ENCODE measurements at places on chromosomes 1 and 21.

DNA sequence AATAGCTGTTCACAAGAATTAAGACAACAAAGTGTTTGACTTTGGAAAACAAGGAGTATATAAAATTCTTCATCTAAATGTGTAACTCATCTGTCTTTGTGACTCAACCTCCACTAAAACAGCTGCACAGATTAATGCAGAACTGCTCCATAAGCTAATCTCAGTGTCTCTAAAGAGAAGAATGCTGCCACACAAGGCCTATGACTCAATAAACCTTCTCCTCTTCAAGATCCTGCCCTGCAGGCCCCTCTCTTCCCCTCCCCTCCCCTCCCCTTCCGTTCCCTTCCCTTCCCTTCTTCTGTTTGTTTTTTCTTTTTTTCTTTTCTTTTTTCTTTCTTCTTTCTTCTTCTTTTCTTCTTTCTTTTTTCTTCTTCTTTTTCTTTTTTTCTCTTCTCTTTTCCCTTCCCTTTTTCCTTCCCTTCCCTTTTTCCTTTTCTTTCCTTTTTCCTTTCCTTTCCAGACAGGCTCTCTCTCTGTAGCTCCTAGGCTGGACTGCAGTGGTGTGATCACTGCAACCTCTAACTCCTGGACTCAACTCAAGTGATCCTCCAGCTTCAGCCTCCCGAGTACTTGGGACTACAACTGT, 1052.8 kb downstream of the BRINP3 start:
- no peak for DNase-seq

DNA sequence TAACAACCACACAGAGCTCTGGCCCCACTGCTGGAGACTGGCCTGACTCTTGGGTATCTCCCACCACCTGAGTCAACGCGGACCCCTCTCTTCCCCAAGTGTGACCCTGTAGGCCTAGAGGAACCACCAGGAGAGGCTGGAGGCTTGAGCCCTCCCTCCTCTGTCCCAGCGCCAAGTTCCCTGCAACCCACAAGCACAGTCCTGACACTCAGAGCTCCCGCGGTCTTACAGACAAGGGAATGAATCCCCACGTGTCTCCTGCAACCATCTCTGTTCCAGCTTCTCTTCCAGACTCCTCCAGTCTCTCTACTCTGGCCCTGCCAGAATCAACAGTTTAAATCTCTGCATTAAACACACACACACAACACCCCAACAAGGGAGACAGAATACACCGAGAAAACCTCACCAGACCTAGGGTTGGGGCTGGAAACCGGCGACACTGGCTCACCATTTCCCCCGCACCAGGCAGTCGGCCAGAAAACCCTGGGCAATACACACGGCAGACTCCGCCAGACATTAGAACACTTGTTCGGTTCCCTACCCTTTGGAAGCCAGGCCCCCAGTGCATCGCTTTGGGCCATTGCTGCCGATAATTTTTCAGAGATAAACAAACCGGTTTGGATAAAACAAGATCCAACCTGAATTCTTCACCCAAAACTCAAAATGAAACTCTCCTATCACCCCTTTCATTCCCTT, 21.7 kb downstream of the CASZ1 start:
- no peak for DNase-seq

- DNase-seq, result peak; percentile 95
Measured at GRCh38 chr1:203327684-203328457, 22.6 kb downstream of the BTG2 start.

- peak; percentile 69 for DNase-seq
Measured at GRCh38 chr1:232655028-232655745, 25.3 kb upstream of the SIPA1L2 start.

GRCh38 chr1:20058531-20058930, 11.5 kb upstream of the PLA2G5 start:
- no peak for DNase-seq

DNA sequence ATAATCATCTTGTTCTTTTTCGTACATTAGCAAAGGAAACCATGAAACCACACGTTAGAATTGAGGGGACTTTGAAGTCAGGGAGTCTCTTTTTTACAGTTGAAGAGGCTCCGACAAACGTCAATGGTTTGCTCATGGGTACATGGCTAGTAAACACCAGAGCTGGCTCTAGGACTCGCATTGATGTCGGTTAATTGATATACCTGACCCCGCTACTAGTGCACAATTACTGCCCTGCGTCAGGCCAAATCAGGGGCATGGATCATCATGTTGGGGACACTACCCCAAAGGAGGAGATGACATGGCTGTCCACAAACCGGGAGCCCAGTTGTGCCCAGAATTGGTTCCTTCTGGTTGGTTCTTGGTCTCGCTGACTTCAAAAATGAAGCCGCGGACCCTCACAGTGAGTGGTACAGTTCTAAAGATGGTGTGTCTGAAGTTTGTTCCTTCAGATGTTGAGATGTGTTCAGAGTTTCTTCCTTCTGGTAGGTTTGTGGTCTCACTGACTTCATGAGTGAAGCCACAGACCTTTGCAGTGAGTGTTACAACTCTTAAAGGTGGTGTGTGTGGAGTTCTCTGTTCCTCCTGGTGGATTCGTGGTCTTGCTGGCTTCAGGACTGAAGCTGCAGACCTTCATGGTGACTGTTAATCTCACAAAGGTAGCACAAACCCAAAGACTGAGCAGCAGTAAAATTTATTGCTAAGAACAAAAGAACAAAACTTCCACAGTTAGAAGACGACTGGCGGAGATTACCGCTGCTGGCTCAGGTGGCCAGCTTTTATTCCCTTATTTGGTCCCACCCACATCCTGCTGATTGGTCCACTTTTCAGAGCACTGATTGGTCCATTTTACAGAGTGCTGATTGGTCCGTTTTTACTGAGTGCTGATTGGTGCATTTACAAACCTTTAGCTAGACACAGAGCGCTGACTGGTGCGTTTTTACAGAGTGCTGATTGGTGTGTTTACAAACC, 126.9 kb upstream of the ERRFI1 start:
- DNase-seq, result no peak

GRCh38 chr1:64150729-64151230, 52.6 kb upstream of the UBE2U start:
- no peak for DNase-seq

DNA sequence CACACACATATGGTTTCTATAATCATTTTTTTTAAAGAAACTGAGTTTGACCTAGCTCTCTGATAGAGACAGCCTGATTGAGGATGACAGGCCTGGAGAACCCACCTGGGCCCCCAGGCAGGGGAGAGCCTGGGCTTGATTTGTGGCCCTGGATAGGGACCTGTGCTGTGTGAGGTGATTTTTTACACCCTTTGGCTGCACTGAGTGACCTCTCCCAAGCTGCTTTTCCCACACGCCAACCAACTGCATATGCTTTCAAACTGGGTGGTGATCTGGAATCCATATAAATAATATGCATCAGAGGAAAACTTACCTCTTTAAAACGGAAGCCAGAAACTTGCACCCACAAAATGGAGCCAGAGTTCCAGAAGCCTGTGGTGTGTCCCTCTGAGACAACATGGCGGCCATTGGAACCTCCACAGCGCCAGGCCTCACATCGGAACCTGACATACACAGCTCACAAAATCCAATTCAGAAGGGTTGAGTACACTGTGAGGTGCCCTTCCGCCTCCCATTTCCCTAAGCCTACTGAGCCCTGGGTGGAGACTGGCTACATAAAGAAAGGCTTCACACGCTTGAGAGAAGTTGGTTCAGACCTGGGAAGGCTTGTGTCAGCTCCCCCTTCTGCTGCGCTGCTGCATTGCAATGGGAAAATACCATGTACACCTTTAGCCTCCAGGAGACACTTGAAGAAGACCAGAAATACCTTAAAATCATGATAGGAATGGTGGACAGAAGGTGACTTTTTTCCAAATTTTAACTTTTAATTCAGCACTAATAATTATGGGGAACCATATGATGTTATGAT, 160.7 kb downstream of the HHIPL2 start:
- DNase-seq, result no peak

DNA sequence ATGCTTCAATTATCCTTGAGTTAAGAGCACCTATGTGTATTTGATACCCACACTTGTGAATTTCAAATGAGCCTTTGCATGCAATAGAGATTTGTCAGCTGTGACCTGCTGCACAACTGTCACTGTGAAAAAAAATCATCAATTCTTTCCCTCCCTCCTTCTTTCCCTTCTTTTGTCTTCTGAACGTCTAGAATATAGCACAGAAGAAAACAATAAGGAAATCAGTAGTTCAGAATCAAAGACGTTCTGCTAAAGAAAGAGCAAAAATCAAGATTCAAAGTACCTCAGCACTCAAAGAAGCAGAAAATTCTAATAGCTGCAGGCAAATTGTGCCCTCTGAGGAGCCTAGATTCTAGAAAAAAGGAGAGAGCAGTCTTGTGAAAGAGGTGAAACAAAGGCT, 1.7 kb upstream of the FMN2 start:
- peak; percentile 52 for DNase-seq

DNA sequence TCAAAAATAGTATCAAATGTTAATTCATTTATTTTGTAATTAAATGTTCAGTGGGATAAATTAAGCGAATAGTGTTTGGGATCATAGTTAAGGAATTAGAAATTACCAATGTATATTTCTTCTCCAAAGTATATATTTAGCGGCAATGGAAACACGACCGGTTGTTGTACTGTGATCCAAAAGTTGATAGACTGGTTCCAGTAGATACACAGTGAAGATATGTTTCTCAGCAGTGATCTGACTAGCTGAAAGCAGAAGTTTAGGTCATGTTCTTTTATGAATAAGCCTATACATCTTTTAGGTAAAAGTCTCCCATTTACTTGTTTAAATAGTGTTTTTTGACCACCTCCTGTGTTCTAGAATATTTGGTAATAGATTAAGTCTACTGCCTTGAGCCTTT, 8.8 kb downstream of the USP16 start:
- DNase-seq, result no peak

DNA sequence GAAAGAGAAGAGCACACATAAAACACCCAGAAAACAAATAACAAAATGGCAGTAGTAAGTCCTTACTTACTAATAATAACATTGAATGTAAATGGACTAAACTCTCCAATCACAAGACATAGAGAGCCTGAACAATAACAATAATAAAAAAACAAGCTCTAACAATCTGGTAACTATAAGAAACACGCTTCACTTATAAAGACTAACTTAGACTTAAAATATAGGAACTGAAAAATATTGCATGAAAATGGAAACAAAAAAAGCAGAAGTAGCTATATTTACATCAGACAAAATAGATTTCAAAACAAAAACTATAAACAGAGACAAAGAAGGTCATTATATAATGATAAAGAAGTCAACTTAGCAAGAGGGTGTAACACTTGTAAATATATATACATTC, 83.1 kb upstream of the LYPLAL1 start:
- no peak for DNase-seq

DNA sequence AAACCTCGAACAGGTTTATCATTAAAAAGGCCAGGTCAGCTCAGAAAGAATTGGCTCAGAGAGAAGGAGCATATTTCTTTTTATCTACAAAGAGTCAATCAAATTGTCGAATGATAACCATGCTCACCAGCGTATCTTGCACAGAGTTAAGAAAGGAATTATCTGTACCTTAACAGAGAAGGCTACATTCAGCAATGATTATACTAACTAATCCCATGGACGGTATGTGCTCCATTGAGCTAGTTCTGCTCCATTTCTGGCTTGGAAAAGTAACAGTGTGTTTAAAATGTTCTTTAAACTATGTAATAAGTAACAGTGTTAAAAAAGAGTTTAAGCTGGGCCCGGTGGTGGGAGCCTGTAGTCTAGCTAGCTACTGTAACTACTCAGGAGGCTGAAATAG, 4.2 kb downstream of the UBR4 start:
- no peak for DNase-seq

DNA sequence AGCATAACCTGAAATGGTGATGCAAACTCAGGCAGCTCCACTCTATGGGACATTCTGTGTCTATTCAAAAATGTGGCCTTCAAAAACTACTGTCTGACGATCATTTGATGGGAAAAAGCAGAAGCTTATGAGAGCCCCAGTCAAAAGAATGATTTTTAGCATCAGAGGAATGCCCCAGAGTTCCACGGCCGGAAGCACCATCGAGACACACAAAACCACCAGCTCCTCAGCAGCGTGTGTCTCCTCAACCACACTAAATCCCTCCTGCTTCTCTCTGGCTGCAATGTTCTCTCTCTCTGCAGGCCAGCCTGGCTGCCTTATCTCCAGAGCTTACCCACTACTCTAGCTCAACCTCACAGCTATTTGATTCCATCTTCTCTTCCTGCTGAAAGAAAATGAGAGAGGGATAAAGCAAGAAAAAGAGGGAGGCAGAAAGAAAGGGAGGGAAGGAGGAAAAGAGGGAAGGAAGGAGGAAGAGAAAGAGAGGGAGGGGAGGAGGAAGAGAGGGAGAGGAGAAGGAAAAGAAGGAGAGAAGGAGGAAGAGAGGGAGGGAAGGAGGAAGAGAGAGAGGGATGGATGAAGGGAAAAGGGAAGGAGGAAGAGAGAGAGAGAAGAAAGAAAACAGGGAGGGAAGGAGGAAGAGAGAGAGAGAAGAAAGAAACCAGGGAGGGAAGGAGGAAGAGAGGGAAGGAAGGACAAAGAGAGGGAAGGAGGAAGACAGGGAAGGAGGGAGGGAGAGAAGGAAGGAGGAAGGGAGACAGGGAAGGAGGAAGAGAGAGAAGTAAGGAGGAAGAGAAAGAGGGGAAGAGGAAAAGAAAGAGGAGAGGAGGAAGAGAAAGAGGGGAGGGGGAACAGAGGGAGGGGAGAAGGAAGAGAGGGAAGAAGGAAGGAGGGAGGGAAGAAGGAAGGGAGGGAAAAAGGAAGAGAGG, 33.5 kb upstream of the LAPTM5 start:
- no peak for DNase-seq
